ENCODE measurements at places on chromosomes 1 and 21.

DNA sequence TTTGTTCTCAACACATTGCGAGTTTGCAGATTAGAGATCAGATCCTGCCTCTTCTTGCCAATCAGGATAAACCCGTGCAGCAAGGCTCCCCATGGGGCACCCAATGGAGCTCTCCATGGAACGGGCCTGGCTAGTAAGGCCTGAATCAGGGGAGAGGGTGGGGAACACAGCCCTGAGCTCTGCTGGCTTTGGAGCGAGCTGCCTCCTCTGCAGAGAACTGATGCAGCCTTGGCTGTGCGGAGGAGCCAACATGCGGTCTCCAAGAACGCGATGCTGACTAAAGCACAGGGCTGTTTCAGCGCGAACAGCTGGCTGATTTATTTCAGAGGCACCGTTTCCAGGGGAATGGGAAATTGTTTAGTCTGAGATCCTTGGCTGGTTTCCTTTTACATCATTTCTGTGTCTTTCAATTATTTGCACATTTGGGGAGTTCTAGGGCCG, 139.7 kb downstream of the TSEN15 start:
- DNase-seq = no peak

DNA sequence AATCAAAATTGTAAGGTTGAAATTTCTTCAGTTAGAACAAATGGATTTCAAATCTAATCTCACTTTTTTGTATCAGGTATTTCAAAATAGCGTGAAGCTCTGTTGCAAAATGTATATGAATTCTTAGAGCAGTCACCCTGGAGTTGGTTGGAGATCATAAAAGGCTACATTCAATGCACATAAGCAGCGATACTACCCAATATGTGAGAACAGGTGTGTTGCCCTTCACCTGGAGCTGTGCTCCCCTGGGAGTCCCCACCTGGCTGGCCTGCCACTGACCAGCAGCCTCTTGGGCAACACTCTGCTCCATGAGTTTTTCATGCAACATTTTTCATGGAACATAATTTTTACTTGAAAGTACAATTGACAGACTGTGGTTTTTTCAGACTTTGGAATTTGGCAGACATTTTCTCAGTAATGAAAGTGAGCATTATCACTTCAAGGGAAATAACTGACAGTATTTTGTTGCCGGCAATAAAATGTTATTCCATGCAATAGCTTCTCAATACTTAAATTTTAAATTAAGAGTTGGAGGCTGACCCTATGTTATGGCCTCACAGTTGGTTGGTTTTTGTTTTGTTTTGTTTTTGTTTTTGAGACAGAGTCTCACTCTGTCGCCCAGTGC, 95.1 kb downstream of the ST3GAL3 start:
- no peak for DNase-seq

DNA sequence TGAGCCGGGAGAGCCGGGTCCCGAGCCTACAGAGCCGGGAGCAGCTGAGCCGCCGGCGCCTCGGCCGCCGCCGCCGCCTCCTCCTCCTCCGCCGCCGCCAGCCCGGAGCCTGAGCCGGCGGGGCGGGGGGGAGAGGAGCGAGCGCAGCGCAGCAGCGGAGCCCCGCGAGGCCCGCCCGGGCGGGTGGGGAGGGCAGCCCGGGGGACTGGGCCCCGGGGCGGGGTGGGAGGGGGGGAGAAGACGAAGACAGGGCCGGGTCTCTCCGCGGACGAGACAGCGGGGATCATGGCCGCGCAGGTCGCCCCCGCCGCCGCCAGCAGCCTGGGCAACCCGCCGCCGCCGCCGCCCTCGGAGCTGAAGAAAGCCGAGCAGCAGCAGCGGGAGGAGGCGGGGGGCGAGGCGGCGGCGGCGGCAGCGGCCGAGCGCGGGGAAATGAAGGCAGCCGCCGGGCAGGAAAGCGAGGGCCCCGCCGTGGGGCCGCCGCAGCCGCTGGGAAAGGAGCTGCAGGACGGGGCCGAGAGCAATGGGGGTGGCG, 371 bp downstream of the ARID1A start:
- DNase-seq = no peak

DNA sequence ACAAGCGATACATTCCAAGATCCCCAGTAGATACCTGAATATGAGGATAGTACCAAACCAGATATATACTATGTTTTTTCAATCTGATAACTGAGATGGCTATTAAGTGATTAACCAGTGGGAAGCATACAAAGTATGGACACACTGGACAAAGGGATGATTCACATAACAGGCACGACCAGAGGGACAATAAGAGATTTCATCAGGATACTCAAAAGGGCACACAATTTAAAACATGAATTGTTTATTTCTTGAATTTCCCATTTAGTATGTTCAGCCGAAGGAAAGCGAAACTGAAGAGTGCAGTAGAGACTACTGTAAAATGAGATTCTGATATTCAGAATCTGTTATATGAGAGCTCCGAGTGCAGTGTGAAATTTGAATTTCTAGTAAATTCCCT, 10.6 kb downstream of the ZZZ3 start:
- no peak for DNase-seq

DNA sequence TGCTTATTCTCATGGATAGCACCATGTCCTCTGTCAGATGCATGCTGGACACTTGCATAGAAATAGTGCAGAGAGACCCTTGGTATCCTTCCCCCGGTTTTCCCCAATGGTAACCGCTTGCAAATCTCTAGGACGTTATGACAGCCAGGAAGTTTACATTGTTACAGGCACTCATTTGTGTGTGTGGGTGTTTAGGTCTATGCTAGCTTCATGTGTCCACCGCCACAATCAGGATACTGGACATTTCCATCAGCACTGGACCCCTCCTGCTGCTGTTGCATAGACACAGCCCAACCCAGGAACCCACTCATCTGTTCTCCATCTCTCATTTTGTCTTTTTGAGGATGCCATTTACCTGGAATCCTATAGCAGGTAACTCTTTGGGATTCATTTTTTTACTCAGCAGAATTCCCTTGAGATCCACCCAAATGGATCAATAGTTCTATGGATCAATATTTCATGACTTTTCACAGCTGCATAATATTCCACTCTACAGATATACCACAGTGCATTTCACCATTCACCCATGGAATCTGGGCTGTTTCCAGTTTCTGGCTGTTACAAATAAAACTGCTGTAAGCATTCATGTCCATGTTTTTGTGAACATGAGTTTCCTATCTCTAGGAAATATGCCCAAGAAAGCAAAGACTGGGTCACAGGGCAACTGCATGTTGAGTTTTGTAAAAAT, 6.6 kb upstream of the WNT9A start:
- DNase-seq = no peak

DNA sequence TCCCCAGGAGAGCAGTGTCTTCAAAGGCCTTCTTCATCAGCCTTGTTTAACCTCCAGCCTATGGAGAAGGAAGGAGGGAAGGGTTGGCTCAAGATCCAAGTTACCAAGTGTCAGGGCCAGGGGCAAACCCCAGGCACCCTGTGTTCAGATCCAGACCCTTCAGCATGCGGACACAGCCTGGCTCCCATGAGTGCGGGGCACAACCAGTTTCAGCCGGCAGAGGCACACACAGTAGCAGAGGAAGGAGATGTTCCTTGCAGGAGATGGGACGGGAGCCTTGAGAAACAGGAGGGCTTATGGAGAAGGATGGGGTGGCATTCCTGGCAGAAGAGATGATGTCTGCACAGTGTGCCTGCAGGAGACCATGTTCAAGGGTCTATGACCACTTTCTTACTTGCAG, 161.7 kb upstream of the EDN2 start:
- DNase-seq = no peak

Data from NCI-H1048 (cell line).